ENCODE measurements at places on chromosomes 11 and 22.
A peak's percentile ranks its signal among the peaks of the same experiment; 100 is the strongest.

- DNase-seq: no peak
- no peak overlapping the region for H3K27ac ChIP-seq
- peaks cover 4% of the 10 kb centered on the region for H3K4me1 ChIP-seq
- H3K36me3 ChIP-seq: no peaks in the 10 kb centered on the region
- no peak overlapping the region for H3K4me3 ChIP-seq
Observed at GRCh38 chr11:132610216-132610615, 922.1 kb downstream of the OPCML start.

GRCh38 chr22:47739291-47740015, 977.0 kb downstream of the TBC1D22A start:
- no peak for DNase-seq
- H3K36me3 ChIP-seq: peaks cover 2% of the 10 kb centered on the region
- H3K27ac ChIP-seq: no peak overlapping the region
- no peak overlapping the region for H3K4me3 ChIP-seq
- H3K27me3 ChIP-seq: peaks cover 18% of the 10 kb centered on the region
- H3K4me1 ChIP-seq: no peaks in the 10 kb centered on the region

GRCh38 chr11:135004495-135004894, 592.5 kb upstream of the B3GAT1 start:
- H3K27me3 ChIP-seq: peaks cover 19% of the 10 kb centered on the region
- no peaks in the 10 kb centered on the region for H3K4me1 ChIP-seq
- no peak overlapping the region for H3K4me3 ChIP-seq
- H3K36me3 ChIP-seq: no peaks in the 10 kb centered on the region
- DNase-seq: no peak

DNA sequence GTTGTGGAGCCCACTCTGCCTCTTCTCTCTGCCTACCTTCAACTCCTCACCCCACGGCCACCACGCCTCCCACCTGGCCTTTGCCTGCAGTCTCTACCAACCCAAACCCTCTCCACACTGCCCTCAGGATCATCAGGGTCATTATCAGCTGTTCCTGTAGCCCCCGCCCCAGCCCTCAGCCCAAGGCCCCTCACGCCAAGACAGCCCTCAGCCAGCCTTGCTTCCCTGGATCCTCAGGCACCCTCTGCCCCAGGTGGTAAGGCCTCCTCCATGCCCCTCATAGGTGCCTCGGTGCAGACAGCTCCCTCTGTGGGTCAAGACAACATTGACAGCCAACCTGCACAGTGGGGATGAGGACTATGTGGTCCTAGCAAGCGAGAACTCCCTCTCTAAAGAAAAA, 1.7 kb downstream of the SBF1 start:
- peak overlapping the region; percentile 97 for H3K27ac ChIP-seq
- H3K27me3 ChIP-seq: no peaks in the 10 kb centered on the region
- H3K36me3 ChIP-seq: peaks cover 3% of the 10 kb centered on the region
- no peak for DNase-seq

- no peak overlapping the region for H3K4me3 ChIP-seq
- H3K27me3 ChIP-seq: no peaks in the 10 kb centered on the region
- no peak overlapping the region for H3K27ac ChIP-seq
- peaks cover 37% of the 10 kb centered on the region for H3K4me1 ChIP-seq
- peaks cover 2% of the 10 kb centered on the region for H3K36me3 ChIP-seq
- DNase-seq: no peak
Observed at GRCh38 chr11:45852018-45852711, 4.9 kb downstream of the CRY2 start.

DNA sequence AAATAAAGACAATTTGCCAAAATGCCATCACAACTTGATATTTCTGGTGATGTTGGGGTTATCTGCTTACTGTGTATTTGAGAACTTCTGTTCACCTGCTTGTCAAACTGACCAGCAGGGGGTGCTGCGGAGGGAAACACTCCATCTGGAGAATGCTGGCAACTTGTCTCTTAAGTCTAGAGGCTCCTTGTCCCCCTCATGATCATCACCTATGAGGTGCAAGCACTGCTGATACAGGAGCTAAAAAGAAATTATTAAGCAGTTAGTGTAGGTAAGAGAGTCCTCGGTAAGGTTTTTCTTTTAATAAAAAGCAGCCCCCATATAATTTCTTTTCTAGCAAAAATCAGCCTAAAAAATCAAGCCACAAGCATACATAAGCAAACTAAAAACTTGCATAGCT, 32.7 kb upstream of the GLYATL1B start:
- no peak overlapping the region for H3K27ac ChIP-seq
- peak; percentile 68 for DNase-seq
- peaks cover 2% of the 10 kb centered on the region for H3K36me3 ChIP-seq
- H3K27me3 ChIP-seq: peaks cover 46% of the 10 kb centered on the region
- peaks cover 13% of the 10 kb centered on the region for H3K4me1 ChIP-seq

DNA sequence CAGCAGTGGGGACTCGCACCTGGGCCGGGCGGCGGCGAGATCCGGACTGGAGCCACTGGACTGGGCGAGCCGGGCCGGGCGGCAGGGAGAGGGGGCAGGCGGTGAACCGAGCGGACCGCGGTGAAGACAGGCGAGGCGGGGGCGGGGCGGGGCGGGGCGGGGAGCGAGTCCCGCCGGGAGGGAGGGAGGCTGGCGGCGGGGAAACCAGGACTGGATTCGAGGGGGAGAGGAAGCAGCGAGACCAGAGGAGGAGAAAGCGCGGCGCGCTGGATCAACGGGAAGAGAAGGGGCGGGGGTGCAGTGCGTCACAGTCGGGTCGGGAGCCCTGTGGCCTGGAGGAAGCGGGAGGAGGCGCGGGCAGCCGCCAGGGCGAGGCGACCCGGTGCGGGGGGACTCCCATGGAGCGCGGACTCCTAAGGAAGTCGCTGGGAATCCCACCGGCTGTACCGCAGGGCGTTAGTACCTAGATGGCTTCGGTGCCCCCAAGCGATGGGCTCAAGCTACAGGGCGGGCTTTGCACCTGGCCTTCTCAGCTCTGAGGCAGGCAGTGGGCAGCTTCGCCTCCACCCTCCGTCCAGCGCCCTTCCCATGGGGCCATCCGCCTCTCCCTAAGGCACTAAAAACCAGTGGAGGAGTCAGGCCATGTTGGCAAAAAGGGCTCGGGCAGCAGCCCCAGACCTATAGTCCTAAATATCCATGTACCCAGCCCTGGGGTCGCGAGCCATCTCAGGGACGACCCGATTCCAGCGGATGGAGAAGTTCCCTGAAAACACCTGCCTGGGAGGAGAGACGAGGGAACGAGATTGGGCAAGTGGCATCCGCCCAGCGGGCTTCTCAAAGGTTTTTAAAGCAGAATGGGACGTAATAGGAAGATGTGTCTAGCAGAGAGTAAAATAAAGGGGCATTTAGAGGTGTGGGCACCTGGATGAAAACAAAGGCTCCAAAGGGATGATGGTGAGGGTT, at the start of gene TMEM121B:
Gene TMEM121B (minus strand): TSS at position 128 of the 963 bp plus-strand sequence. CDS start 233 bp downstream, outside the sequence.
- H3K27me3 ChIP-seq: peaks cover 10% of the 10 kb centered on the region
- H3K27ac ChIP-seq: no peak within 1 kb of the TSS
- no peak for DNase-seq
- no peaks in the 10 kb centered on the region for H3K36me3 ChIP-seq
- H3K4me3 ChIP-seq: peak within 1 kb of the TSS; percentile 80

GRCh38 chr22:31142285-31142684, 2.0 kb upstream of the PLA2G3 start:
- no peak overlapping the region for H3K27ac ChIP-seq
- no peak for DNase-seq
- H3K4me1 ChIP-seq: no peaks in the 10 kb centered on the region
- no peak overlapping the region for H3K4me3 ChIP-seq
- no peaks in the 10 kb centered on the region for H3K36me3 ChIP-seq

DNA sequence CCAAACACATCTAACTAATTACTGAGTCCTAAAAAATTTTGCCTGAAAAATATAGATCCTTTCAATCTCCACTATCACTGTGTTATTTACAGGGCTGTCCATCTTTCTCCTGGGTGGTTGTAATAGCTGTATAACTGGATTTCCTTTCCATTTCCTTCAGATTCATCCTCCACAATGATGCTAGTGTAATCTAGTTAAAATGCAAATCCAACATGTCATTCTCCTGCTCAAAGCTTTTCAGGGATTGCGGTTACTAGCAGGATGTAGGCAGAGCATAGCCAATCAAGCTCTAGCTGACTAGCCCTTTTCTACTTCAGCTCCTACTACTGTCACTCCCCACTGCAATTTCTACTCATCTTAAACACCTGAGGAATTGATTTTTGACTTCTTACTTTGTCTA, 283.0 kb downstream of the RAB38 start:
- H3K36me3 ChIP-seq: no peaks in the 10 kb centered on the region
- DNase-seq: no peak
- H3K27ac ChIP-seq: no peak overlapping the region
- H3K27me3 ChIP-seq: peaks cover 13% of the 10 kb centered on the region
- no peak overlapping the region for H3K4me3 ChIP-seq

DNA sequence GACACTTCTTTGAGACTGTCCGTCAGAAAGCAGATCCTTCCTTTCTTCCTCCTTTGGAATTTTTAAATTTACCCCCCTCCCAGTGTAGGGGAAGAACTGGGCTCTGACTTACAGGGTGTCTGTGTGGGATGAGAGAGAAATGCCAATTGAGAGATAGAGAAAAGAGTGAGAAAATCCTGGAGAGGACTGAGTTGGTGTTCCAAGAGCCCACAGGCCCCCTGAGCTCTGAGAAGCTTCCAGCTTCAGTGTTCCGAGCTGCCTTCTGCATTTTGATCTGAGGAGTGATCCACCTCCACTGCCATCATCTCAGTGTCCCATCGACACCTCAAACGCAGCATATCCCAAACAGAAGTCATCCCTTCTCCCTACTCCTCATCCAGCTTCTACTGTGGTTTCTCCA, 70.7 kb upstream of the GRK3 start:
- H3K36me3 ChIP-seq: peaks cover 4% of the 10 kb centered on the region
- no peak overlapping the region for H3K4me3 ChIP-seq
